Sciatic nerve (tissue), 2 donors: ENCODE measurements at places on chromosomes 6 and 20. TPM values are rescaled to one million over a fixed set of nuclear protein-coding genes. Genes with fewer than 3 reads are reported as not detected.

GRCh38 chr6:109579361-109579760, 96.3 kb upstream of the ZBTB24 start:
- DNase-seq: no peak

GRCh38 chr6:34979218-34979617, 90.2 kb downstream of the ANKS1A start:
- DNase-seq: no peak

DNA sequence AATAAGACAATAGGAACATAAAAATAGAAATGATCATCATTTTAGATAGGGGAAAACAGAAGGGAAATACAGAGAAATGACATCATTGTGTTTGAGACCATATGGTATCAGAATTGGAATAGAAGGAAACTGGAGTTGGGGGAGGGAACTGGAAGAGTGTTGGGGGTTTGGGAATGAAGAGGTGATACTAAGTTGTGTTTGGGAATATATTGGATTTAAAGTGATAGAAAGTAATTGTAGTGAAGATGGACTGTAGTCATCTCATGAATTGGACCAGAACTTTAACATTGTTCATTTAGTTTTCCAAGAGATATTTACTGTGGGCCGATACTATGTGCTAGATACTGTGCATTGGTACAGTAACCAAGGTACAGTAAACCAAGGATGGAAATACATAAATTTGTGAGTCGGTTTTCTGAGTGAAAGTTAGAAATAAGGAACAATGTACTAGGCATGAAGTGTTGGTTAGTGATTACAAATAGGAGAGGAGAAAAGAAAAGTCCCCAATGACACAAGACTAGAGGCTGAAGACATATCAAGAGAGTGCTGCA, 32.3 kb downstream of the KCNQ5 start:
- no peak for DNase-seq

GRCh38 chr6:100479179-100480035, 14.7 kb upstream of the SIM1 start:
- no peak for DNase-seq

DNA sequence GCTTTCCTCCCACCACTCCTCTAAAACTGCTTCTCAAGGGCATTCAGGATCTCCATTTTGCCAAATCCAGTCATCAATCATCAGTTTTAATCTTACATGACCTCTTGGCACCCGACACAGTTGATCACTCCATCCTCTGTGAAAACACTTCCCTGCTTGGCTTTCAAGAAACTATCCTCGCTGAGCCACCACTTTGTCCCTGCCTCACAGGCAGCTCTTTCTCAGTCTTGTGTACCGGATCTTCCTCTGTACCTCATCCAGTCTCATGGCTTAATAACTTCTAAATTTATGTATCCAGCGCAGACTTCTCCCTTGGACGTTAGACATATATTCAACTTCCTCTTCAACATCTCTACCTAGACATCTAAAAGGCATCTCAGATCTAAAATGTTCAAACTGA, 89.9 kb downstream of the BTBD9 start:
- no peak for DNase-seq

- DNase-seq: no peak
Observed at GRCh38 chr20:23605867-23606651, at the start of gene CST9. TSS of gene CST9 (minus strand) at chr20:23605917. CDS start at chr20:23605864, 53 bp downstream.

DNA sequence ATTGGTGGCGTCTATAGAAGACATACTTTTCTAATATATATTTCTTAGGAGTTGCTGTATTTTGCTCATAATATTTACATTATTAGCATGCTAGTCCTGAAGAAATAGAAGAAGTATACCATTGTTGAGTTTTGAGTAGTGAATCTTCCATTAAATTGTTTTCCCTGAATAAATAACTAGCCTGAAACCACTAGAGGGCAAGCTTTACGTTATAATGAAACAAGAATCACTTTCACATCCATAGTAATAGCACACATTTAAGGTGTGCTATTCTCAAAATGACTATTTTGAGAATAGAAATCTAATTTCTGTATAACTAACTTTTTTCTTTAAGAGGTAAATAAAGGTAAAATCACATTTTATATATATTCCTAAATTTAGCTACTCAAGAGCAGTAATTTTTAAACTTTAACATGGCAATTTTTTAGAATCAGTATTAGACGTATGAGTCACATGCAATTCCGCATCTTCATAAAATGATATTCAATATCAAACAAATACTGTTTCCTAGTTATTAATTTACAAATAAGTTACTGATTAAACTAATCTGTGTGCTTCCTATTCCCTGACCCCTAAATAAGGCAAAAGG, 213.2 kb upstream of the MANEA start:
- DNase-seq: no peak

- no peak for DNase-seq
Observed at GRCh38 chr20:62047666-62048345, 17.9 kb downstream of the TAF4 start.

- DNase-seq: peak; percentile 43
Observed at GRCh38 chr6:166460473-166461437, 78.0 kb upstream of the MPC1 start.

GRCh38 chr20:1674361-1674760, 16.8 kb upstream of the SIRPG start:
- no peak for DNase-seq

DNA sequence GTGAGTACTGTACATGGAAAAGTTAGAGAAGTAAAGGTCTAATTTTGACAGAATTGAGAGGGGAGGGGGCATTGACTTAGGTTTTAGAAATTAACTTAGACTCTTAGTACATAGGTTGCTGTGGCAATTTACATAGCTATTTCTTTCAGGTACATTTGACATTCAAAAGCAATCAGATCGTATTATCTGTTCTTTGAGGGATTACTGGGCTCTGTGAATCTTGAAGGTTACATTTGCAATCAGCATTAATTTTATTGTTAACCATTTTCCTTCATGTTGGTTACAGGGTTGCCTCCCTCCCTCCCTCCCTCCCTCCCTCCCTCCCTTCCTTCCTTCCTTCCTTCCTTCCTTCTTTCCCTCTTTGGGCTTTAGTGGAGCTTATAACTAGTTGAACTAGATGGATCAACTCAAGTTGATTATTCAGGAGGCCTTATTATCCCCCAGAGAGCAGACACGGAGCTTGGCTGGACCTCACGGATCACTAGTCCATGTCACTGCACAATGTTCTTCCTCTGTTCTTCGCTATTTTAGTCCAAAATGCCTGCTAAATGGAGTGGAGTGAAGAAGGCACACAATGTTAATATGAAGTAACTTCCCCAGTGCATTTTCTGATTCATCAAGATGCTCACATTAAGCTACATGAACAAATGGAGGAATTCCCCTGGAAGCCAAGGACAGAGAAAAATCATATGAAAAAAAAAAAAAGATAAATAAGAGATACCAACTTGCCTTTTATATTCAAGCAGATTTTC, 87.8 kb downstream of the PLCB4 start:
- no peak for DNase-seq

- DNase-seq: no peak
Observed at GRCh38 chr6:25981568-25982263, 19.1 kb downstream of the TRIM38 start.

GRCh38 chr6:15158821-15159619, 86.8 kb upstream of the JARID2 start:
- no peak for DNase-seq

- DNase-seq: no peak
Observed at GRCh38 chr6:36533321-36533720, 14.0 kb downstream of the STK38 start.

DNA sequence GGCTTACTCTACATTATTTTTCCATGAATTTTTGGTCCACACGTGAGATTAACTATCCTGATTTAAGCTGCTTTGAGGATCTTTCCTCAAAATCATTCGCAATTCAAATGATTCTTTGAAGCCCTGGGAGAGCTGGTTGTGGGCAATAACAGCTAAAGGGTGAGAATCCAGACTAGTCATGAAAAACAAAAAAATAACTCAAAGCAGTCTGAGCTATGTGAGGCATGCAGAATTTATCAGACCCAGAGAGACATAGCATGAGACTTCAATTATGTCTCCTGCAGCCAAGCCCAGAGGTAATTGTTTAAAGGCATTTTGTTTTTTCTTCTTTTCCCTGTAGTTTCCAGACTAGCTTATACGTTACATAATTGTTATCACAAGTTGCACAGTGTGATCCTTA, 517.3 kb upstream of the PTCHD4 start:
- no peak for DNase-seq

GRCh38 chr20:48845721-48846306, 18.0 kb upstream of the PREX1 start:
- DNase-seq: no peak

GRCh38 chr6:52103623-52104022, 16.2 kb upstream of the PKHD1 start:
- no peak for DNase-seq

DNA sequence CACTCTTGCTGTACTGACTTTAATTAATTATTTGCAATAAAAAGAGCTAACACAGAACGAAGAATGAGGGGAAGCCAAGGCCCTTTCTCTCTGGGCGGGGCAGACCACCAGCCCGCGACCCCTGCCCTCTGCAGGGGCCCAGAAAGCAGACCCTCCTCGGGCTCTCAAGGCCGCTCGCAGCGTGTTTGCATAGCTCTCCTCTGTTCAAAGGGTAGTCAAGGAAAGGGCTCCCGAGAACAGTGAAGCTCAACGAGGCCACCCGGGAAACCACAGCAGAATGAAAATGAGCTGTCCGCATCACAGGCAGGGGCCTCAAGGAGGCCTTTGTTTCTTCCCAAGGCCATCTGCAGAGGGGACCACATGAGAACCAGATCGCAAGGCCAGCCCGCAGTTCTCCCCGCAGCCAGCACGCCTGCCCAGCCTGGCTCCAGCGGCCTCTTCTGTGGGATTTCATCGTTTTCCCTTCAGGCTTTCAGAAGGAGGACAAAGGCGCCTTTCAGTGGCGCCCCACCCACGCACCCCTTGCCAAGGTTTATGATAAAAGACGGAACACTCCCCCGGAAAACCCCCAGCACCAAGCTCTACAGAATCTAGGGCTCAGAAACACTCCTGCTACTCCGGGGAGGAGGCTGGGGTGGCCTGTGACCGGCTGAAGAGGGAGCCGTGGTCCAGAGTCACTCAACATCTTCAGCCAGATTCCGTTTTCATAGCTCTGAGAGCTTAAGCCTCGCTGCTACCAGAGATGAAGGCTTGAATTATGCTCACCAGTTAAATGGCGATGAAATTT, 25.3 kb downstream of the ACSS1 start:
- DNase-seq: peak; percentile 87

DNA sequence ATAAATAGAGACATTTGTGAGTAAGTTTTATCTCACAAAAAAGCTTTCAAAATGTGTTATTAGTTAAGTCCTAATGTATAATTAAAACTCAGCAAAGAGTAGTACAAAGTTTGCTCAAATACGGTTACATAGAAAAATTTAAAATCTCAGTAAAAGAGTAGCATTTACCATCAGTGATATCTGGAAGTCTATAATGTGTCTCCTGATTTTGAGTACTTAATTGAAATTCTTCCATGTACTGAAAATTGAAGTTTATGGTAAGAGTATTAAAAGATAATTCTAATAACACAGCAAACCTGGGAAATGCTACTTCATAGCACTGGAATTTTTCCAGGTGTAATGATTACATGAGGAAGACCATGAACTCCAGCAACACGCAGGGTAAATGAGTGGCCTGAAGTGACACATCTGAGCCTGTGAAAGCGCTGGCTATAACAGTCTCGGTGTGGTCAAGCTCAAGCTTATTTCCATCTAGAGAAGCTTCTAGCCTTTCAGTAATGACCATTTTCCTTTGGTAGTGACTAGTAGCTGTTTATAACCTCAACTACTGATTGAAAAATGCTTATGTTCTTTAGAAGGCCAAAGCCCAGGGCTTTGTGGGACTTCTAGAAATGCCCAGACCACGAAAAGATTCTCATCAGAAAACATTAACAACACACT, 203.2 kb downstream of the ISM1 start:
- no peak for DNase-seq

DNA sequence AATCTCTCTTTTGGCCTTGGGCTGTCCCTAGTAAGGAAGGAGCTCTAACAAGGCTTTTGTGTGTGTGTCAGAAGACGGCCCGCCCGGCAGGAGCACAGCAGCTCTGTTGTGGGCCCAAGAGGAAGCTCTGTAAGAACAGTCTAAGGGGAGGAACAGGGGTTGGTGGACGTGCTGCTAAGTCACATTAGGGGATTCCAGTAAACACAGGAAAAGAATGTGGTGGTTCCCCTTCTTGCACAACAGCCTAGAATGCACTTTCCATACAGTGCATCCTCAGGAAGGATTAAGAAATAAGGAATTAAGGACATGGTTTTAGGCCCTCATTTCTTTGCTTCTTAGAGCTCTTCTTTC, 114.5 kb downstream of the RNF144B start:
- peak; percentile 68 for DNase-seq

DNA sequence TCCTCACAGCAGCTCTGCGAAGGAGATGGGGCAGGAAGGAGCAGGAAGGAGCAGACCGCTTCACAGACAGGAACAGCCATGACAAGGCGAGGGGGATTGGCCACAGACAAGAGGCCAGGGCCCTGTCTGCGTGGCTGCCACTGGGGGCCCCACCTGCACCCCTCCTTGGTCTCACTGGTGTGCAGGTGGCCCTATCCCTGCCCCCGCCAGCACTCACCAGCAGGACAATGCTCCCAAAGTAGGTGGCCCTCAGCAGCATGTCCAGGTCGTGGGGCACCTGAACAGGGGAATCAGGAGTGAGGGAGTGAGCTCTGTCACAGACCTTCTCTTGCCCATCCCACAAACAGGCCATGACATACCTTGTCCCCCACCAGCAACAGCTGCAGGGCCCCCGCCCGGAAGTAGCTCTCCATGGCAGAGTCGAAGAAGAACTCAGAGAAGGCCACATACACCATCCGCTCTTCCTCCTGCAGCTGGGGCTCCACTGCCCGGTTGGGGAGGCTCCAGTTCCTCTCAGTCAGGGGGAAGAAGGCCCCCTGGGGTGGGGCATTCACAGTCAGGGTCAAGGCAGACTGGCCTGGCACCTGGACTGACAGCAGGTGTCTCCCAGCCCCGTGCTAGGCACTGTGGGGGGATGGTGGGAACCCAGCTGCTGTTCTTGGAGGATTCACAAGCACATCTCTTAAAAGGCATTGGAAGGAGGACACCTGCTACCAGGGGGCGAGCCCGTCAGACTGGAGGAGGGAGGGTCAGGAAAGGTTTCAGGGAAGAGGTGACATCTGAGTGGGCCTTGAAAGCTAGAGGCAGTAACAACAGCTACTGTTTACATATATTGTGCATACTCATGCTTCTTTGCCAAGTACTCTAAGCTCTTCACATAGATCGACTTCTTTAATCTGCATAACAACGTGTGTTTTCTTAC, 7.1 kb downstream of the PLTP start:
- no peak for DNase-seq

DNA sequence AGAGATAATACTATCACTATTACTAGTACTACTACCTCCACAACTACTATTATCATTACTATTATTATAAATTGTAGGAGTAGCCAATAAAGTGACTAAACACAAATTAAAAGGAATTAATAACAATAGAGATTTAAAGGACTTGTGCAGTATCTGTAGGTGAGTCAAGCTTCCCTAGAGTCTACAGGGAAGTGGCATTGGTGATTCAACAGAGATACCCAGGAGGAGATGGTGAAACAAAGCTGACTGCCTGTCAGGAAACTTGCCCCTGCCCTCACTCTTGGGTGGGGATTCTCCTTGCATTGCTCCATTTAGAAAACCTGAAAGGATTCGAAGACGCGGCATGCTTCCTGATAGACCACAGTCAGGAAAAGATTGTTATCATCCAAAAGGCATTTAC, 23.3 kb upstream of the BCLAF1 start:
- no peak for DNase-seq

Gene ENPP4
- 22.0 TPM for total RNA-seq

Gene GHRH
- total RNA-seq: not detected

Gene EBF4
- total RNA-seq: 15.3 TPM

Gene OR2W1
- not detected for total RNA-seq

Gene ENPP3
- 1.7 TPM for total RNA-seq
